ENCODE measurements at places on chromosomes 2 and 18. TPM values are rescaled to one million over a fixed set of nuclear protein-coding genes. Genes with fewer than 3 reads are reported as not detected.

- no peak for DNase-seq
Measured at GRCh38 chr2:232838406-232838874, 31.6 kb upstream of the SNORC start.

GRCh38 chr2:18430996-18431748 is 129.3 kb downstream of the RDH14 start:
- DNase-seq: no peak

DNA sequence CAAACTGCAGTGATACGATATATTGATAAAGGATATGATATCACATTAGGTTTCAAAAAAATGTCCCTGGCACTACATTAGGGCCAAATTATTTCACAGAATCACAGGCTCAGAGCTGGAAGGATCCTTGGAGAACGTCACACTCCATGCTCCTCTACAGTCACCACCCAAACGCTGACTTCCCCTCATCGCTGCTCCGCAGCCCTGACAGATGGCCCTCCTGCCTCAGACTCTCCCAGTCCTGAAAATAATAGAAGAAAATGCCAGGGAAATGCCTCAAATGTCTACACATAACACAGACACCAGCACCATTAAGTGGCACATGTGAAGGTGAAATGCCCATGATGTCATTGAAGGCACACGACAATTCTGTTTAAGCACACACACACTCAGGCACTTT is 72.0 kb downstream of the ZNF521 start:
- no peak for DNase-seq

- DNase-seq: no peak
Measured at GRCh38 chr18:7817575-7818230, 250.6 kb downstream of the PTPRM start.

DNA sequence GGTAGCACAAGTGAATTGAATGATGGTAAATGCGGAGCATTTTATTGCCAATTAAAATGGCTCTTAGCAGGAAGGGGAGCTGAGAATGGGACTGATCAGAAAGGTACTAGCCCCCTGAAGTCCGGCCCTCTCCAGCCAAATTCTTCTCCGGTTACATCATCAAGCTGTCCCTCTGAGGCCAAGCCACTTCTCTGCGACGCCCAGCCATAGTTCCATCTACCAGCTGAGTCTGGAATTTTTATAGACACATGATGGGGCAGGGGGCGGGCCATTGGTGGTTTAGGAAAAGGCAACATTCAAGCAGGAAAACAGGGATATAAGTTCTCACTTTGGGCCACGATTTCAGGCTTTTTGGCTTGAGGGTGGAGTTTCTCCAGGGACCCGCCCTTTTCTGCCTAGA is 22.7 kb downstream of the RPRM start:
- no peak for DNase-seq

DNA sequence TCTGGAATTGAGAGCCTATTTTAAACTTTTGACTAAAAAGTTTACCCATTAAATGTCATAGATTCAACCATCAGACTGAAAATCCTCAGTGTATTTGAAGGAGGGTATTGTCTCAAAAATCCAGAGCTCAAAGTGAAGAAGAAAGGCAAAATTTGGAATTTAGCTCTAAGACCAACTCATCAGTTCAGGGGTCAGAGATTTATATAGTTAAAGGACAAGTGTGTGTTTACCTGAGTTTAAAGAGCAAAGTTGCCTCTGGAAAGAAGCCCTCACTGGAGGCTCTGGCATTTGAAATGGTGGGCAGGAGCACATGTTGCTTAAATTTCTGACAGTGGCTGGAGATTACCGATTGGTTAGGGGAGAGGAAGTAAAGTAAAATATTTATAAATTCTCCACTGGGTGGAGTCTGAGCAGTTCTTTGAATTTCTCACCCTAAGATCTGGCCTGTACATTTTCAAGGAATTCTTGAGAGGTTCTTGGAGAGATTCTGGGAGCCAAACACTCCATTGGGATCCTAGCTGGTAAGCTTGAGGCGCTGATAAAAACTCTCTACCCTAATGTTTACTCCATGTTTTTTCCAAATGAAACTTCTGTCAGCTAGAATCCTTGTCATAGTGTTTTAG is at the start of gene KYNU:
KYNU (plus strand) TSS at position 449 of the 623 bp plus-strand sequence. CDS start 7,704 bp downstream, outside the sequence.
- no peak for DNase-seq

GRCh38 chr2:237996021-237996593 is 29.3 kb downstream of the UBE2F start:
- no peak for DNase-seq

- no peak for DNase-seq
Measured at GRCh38 chr2:207432453-207432852, 97.3 kb upstream of the CREB1 start.

GRCh38 chr2:58293056-58293455 is 51.9 kb upstream of the FANCL start:
- no peak for DNase-seq

DNA sequence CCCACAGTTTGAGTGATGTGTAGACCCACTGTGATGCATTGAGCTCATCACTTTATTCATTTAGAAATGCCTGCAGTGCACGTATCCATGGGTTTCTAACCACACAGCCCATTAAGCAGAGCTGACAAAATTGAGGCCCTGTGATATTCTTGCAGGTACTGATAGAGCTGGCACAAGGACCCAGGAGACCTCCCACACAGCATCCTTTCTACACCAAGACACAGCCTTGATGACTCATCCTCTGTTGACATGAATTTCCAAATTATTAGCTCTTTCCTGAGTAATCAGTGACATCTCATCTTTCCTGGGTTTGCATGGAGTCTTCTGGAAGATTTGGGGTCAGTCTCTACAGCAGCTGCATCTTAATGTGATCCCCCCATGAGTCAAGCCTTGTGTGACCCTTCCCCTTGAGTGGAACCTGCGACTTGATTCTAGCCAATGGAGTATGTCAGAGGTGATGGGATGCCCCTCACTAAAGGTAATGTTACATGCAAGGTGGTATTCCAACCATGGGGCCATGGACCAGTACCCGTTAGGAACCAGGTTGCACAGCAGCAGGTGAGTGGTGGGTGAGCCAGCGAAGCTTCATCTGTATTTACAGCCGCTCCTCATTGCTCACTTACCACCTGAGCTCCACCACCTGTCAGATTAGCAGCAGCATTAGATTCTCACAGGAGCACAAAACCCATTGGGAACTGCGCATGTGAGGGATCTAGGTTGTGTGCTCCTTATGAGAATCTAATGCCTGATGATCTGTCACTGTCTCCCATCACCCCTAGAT is 181.1 kb upstream of the ARL4C start:
- DNase-seq: no peak

- no peak for DNase-seq
Measured at GRCh38 chr2:48207851-48208250, 301.6 kb upstream of the FBXO11 start.

DNA sequence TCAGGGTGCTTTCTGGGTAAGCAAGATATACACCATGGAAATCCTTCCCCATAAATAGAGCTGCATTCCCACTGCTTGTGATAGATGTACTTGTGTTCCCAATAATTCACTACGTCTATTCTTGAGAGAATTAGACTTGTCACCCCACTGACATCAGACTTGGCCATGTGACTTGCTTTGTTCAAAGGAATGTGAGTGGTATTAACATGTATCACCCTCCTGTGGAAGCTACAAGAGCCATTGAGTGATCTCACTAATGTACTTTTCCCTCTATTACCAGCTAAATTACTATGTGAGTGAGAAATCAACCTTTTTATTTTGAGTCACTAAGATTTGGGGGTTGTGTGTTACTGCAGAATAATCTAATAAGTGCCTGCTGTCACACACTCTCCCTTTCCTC is 176.0 kb downstream of the CCDC178 start:
- no peak for DNase-seq

GRCh38 chr2:181268174-181268867 is 188.9 kb upstream of the ITGA4 start:
- DNase-seq: no peak

DNA sequence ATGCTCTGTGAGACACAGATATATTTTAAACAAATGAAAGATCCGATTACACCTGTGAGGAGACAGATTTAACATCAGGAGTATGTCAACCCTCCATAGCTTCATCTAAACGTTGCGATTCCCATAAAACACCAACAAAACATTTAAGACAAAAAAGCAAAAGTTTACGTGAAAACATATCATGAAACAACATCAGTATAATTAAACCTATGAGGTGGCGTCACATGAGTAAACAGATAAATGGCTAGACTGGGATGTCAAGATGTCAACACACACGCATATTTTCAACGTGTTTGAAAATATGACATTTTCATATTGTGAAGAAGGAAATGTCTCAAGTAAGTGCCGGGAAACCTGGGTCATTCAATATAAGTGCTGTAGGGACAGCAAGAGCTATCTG is 25.5 kb upstream of the GPC1 start:
- DNase-seq: no peak

GRCh38 chr2:150171065-150171548 is 316.4 kb downstream of the RND3 start:
- DNase-seq: no peak

DNA sequence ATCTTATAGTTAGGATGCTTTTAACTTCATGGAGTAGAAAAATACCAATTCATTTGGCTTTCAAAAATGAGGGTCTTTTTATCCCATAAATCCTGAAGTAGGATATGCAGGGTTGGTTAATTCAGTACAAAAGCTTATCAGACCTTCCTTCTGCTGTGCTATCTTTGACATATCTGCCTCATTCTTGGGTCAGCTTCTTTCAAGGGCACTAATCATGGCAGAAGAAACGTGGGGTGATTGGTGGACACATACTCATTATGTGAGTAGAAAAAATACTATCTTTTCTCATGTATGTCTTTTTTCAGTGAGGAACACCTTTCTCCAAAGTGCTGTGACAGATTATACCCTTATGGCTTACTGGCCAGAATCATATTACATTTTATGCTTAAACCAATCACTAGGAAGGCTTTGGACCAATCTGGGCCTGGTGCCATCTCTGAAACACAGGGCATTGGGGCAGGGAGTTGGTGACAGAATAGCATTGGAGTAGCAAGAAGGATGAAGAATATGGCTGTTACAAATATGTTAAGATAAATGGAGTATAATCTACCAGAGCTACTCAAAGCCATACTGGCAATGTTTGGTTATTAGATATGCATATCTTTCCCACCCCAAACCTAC is 10.1 kb downstream of the UGP2 start:
- DNase-seq: no peak

GRCh38 chr2:20571231-20571630 is 79.7 kb downstream of the HS1BP3 start:
- no peak for DNase-seq

GRCh38 chr2:25671622-25672021 is 1.8 kb downstream of the DTNB start:
- no peak for DNase-seq

DNA sequence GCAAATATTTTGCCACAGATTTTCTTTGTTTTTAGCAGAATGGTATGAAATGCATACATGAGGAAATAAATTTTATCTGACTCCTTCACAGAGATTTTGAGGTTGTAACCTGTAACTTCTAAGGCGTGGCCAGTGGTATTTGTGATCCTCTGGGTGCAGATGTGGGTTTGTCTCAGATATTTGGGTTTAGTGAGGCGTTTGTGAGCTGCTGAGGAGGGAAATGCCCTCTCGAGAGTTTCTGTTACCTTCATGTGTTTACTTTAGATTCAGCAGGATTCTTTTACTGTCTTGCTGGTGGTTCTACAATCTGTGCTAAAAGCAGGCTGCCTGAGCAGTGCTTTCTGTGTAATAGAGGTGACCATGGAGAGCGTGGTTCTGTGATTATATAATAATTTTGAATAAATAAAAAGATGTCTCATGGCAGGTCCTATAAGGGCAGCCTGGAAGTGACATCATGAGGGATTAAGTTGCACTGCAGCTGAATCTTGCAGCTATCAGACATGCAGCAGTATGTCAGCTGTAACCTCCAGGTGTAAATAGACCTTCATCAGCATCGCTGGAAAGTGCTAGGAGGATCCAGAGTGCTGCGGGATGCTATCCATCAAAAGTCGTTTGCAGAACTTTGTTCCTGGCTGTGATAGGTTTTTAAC is 34.1 kb downstream of the TANC1 start:
- no peak for DNase-seq

DNA sequence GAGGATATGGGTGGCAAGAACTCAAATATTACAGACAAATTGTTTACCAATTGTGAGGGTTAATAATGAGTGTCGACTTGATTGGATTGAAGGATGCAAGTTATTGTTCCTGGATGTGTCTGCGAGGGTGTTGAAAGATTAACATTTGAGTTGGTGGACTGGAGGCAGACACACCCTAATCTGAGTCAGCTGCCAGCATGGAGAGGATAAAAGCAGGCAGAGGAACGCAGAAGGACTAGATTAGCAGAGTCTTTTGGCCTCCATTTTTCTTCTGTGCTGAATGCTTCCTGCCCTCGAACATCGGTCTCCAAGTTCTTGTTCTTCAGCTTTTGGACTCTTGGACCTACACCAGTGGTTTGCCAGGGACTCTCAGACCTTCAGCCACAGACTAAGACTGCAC is 1503.7 kb downstream of the LRP1B start:
- no peak for DNase-seq

DNA sequence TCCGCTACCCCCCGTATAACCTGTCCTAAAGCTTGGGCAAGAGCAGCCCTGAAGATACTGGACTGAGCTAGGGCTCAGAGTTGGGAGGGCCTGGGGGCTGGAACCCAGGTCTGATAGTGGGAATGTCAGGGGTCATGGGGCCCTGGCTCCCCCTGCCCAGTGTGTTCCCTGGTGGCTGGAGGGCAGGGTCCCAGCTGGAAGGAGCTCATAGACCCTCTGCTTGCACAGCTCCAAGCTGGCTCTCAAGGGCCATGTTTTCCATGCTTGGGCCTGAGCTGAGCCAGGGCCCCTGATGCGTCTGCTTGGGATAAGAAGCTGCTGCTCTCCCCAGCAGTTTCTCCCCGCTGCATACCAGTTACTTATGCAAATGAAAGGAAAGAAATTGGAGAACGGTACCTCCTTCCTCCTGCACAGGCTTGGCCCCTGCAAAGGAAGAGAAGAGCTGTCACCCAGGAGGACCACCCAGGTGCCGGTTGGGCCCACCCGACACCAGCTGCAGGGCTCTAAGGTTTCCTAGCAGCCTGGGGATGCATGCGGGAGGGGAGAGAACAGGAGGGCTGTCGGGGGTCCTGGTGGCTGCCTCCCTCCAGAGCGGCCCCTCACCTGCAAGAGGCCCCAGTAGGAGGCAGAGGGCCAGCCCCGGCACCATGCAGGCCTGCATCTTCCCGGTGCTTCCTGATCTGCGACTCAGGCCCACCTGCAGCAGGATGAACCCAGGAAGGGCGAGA is 628 bp downstream of the OTOS start:
- DNase-seq: no peak

DNA sequence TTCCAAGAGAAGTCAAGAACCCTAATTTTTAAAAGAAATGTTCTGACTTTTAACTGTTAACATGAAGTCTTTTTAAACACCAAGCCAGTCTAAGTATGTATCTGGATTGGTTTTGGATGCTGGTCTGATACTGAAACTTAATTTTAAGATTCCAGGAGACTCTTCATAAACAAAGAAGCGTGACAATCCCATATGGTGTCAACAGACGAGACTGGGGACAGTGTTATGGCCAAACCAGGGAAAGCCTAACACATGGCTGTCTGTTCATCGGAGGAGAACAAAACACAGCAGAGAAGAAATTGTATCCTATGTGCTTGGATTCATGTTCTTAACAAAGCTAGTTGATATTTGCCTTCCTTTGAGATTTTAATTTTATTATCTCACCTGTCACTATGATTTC is 80.5 kb upstream of the UPP2 start:
- no peak for DNase-seq

VAMP8 gene
- 12.6 TPM for total RNA-seq

STK39 gene
- total RNA-seq: 7.1 TPM

ABCG5 gene
- total RNA-seq: not detected

KLHL41 gene
- total RNA-seq: 3,419 TPM

MYO3B gene
- total RNA-seq: not detected

ITGA4 gene
- 0.85 TPM for total RNA-seq

C2orf80 gene
- total RNA-seq: not detected

GEN1 gene
- total RNA-seq: 2.7 TPM

PARD3B gene
- total RNA-seq: 4.8 TPM

CD302 gene
- 5.6 TPM for total RNA-seq

CACNB4 gene
- total RNA-seq: 0.30 TPM
